ENCODE measurements at places on chromosomes 5 and 9.

DNA sequence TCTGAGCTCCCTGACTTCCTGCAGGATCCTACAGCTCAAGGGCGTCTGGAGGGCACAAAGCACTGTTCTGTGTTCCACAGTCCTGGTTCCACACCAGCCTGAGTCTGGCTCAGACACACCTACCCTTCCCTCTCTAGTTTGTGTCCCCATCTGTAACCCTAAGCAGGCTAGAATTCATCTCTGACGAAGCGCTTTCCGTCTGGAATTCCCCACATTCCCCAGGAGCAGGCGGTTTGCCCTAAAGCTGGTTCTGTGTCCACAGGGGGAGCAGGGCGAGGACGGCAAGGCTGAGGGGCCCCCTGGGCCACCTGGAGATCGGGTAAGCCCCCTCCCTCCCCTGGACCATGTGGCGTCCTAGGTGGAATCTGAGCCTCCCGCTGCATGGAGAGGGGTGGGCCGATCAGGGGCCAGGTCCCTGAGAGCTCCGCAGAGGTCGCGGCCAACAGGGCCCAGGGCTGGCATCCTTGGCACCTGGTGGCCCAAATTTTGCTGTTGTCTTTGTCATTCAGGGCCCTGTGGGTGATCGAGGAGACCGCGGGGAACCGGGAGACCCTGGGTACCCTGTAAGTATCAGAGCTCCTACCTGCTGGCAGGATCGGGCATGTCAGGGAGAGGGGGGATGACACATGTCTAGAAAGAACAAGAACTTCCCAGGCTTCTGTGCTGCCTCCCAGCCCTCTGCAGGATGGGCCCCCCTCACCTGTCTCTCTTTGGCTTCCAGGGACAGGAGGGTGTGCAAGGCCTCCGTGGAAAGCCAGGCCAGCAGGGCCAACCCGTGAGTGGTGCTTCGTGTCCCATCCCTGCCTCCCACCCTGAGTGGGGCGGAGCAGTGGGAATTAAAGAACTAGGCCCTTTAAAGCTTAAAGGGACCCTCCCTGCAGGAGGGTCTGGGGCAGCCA is 34.5 kb upstream of the ORM1 start:
- peak; percentile 72 for DNase-seq

DNA sequence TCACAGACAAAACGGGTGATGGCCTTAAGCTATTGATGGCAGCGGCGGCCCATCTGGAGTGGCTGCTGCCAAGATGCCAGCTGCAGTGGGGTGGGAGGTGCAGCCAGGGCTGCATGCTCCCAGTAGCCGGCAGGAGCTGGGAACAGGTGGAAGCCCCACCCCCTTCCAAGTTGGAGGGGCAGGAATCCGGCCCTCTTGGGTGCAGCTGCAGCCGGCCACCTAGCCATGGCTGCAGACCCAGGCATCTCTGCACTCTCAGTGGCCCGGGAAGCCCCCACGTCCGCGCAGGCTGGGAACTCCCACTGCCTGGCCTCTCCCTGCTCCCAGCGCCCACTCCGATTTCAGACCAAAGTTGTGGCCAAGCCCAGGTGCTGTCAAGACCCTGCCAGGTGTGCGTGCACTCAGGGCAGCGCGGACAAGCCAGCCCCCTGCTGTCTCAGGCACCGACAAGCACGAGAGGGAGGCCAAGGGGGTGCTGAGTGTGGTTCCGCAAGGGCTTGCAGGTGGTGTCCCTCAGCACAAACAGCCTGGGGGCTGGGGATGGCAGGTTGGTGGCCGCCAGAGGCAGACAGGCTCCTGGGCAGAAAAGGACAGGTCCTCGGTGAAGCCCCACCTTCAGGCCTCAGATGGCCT is 115.1 kb upstream of the TSLP start:
- no peak for DNase-seq

- no peak for DNase-seq
These were observed 24.0 kb upstream of the ANKRD31 start for GRCh38 chr5:75260708-75261107.

DNA sequence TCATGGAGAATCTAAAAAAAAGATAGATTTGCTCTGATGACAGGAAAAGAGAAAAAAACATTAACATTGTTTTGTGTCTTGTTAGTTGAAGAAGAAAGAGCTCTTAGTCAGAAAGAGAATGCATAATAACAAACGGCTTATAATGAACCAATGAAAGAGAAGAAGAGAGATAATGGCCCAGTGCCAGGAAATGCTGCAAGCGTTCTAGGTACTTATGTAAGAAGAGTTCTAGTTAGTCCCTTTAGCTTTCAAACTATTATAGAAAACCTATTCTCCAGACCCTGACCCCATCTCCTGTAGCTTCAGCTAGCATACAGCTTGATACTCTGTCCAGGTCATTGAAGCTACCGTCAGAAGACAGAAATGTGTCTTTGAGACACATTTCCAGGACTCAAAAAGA is 70.2 kb downstream of the FBXL17 start:
- no peak for DNase-seq

GRCh38 chr5:109705596-109705995 is 15.9 kb downstream of the MAN2A1 start:
- DNase-seq: no peak

DNA sequence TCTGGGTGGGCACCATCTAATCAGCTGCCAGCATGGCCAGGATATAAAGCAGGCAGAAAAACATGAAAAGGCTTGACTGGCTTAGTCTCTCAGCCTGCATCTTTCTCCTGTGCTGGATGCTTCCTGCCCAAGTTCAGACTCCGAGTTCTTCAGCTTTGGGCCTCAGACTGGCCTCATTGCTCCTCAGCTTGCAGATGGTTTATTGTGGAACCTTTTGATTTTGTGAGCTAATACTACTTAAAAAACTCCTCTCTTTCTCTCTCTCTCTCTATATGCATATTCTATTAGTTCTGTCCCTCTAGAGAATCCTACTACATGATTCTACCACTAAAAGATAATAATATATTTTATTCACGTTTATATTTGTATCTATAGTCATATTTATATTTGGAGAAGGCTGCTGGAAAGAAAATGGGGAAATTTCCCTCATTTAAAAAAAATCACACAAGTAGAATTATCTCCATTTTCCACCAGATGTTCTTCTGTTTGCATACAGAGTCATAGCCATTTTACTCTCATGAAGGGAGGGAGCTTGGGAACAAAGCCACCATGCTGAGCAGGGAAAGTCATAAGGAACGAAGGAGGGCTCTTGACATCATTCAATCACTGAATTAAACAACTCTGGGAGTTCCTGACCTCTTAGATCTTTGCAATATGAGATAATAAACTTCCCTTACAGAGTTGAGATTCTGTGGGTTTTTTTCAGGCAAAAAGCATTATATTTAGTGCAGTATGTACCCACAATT is 1137.4 kb upstream of the CDH18 start:
- no peak for DNase-seq
